Heart right ventricle (tissue), 16 donors: ENCODE measurements at places on chromosomes 6 and 20. TPM values are rescaled to one million over a fixed set of nuclear protein-coding genes. Genes with fewer than 3 reads are reported as not detected.
A peak's percentile ranks its signal among the peaks of the same experiment; 100 is the strongest.

BPI gene
- 0.21 TPM for total RNA-seq

MATN4 gene
- 0.28 TPM for total RNA-seq

CNR1 gene
- 0.35 TPM for total RNA-seq

DCDC2 gene
- not detected for total RNA-seq

CBFA2T2 gene
- 11.4 TPM for total RNA-seq

FAM135A gene
- total RNA-seq: 17.3 TPM

ESF1 gene
- 16.3 TPM for total RNA-seq

DNA sequence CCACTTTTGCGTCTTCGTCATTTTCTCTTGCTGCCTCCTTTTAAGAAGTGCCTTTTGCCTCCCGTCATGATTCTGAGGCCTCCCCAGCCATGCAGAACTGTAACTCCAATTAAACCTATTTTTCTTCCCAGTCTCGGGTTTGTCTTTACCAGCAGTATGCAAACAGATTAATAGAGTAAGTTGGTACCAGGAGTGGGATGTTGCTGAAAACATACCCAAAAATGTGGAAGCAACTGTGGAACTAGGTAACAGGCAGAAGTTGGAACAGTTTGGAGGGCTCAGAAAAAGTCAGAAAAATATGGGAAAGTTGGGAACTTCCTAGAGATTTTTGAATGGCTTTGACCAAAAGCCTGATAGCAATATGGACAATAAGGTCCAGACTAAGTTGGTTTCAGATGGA, 309.2 kb downstream of the MEI4 start:
- no peaks in the 10 kb centered on the region for H3K4me1 ChIP-seq
- H3K36me3 ChIP-seq: no peaks in the 10 kb centered on the region
- DNase-seq: no peak

- H3K27ac ChIP-seq: peak overlapping the region; percentile 68
- DNase-seq: no peak
- peaks cover 37% of the 10 kb centered on the region for H3K4me1 ChIP-seq
Observed at GRCh38 chr20:6703656-6704055, 63.8 kb upstream of the BMP2 start.

GRCh38 chr20:2400290-2400689, 19.6 kb downstream of the TGM6 start:
- H3K36me3 ChIP-seq: no peaks in the 10 kb centered on the region
- H3K27ac ChIP-seq: no peak overlapping the region
- no peak overlapping the region for H3K4me3 ChIP-seq
- no peaks in the 10 kb centered on the region for H3K4me1 ChIP-seq

DNA sequence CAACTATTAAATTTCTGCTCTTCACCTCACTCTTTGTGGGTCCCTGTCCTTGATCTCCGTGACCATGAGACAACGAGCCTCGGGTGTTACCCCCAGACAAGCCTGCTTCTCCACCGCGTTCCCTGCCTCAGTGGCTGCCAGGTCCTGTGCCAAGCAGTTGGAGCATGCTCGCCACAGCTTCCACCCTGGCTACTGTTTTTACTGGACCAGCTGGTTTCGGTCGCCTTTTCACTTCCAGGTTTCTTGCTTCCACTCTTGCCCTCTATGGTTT, 5.6 kb downstream of the TP53RK start:
- DNase-seq: no peak
- H3K27ac ChIP-seq: no peak overlapping the region
- peaks cover 24% of the 10 kb centered on the region for H3K36me3 ChIP-seq
- H3K27me3 ChIP-seq: no peaks in the 10 kb centered on the region
- peaks cover 31% of the 10 kb centered on the region for H3K4me1 ChIP-seq
- peak overlapping the region; percentile 43 for H3K4me3 ChIP-seq

- H3K27ac ChIP-seq: no peak overlapping the region
- no peaks in the 10 kb centered on the region for H3K36me3 ChIP-seq
- DNase-seq: peak; percentile 11
- H3K27me3 ChIP-seq: no peaks in the 10 kb centered on the region
Observed at GRCh38 chr6:47737406-47737805, 39.0 kb downstream of the ADGRF4 start.

- H3K27ac ChIP-seq: no peak overlapping the region
- H3K4me1 ChIP-seq: no peaks in the 10 kb centered on the region
- no peaks in the 10 kb centered on the region for H3K36me3 ChIP-seq
- DNase-seq: no peak
- H3K27me3 ChIP-seq: no peaks in the 10 kb centered on the region
Observed at GRCh38 chr6:7515363-7515762, 26.1 kb upstream of the DSP start.

- H3K4me3 ChIP-seq: no peak overlapping the region
- H3K27ac ChIP-seq: peak overlapping the region; percentile 68
- H3K36me3 ChIP-seq: no peaks in the 10 kb centered on the region
- DNase-seq: peak; percentile 69
- peaks cover 50% of the 10 kb centered on the region for H3K4me1 ChIP-seq
Observed at GRCh38 chr20:23180451-23180921, 94.4 kb upstream of the CD93 start.

- DNase-seq: no peak
- H3K27ac ChIP-seq: no peak overlapping the region
- H3K4me1 ChIP-seq: no peaks in the 10 kb centered on the region
- no peak overlapping the region for H3K4me3 ChIP-seq
- H3K36me3 ChIP-seq: peaks cover 3% of the 10 kb centered on the region
- no peaks in the 10 kb centered on the region for H3K27me3 ChIP-seq
Observed at GRCh38 chr20:58342104-58342945, 32.8 kb downstream of the RAB22A start.

- H3K27ac ChIP-seq: no peak overlapping the region
- no peak overlapping the region for H3K4me3 ChIP-seq
- no peaks in the 10 kb centered on the region for H3K36me3 ChIP-seq
- DNase-seq: no peak
- peaks cover 31% of the 10 kb centered on the region for H3K4me1 ChIP-seq
Observed at GRCh38 chr20:4090756-4091489, 75.6 kb upstream of the RNF24 start.

GRCh38 chr6:11766043-11766442, 12.6 kb downstream of the ADTRP start:
- H3K36me3 ChIP-seq: no peaks in the 10 kb centered on the region
- H3K27me3 ChIP-seq: no peaks in the 10 kb centered on the region
- H3K27ac ChIP-seq: no peak overlapping the region
- DNase-seq: no peak

- H3K27me3 ChIP-seq: no peaks in the 10 kb centered on the region
- no peak overlapping the region for H3K4me3 ChIP-seq
- H3K36me3 ChIP-seq: no peaks in the 10 kb centered on the region
- H3K4me1 ChIP-seq: peaks cover 6% of the 10 kb centered on the region
Observed at GRCh38 chr20:1472556-1473245, 6.1 kb upstream of the NSFL1C start.

DNA sequence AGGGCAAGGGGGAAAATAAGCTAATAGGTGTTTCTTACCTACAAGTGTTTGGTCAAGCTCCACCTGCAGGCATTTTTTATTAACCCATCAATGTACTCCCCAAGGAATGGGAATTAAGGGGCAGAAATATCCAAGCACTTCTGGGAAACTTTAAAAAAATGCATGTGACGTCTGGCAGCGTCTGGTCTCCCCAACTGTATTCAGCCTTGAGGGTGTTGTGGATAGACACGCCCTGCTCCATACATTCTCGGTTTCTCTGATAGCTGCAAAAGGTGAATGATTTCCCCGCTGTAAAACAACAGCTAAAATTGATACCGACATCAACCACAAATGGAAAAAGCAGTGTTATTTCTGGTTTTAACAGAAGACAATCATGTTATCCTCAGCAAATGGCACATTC, 2.5 kb upstream of the FOXQ1 start:
- no peaks in the 10 kb centered on the region for H3K36me3 ChIP-seq
- H3K4me3 ChIP-seq: no peak overlapping the region
- no peak overlapping the region for H3K27ac ChIP-seq

DNA sequence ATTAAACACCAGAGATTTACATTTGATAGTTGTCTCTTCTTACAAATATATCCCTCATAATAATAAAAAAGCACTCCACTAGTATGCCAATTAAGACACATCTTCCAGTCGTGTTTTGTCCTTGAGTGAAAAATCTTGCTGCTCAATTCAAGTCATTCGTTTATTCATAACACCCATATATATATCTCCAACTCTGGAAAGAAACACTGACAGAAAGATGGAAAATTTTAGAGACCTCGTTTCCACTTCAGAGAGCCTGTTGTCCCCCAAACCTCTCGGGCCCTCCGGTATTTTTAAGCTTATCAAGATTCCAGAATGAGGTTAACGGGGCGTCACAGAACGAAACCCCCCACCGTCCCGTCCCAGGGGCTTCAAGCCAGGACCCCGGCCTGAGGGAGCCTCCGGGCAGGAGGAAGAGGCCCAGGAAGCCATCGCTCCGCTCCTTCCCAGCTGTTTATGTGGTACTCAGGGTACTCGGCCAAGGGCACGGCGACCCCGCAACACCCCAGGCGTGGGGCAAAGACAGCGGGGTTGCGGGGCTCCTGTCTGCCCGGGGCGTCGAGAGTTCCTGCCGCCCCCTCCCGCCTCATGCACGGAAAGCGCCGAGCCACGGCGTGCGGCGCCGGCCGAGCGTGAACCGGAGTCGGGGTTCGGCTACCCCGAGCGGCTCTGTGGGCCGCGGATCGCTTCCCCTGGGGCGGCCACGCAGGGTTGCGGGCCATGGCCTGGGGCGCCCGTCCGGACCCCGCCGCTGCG, 623 bp upstream of the SNX9 start:
- peak overlapping the region; percentile 94 for H3K27ac ChIP-seq
- peak; percentile 39 for DNase-seq
- peaks cover 13% of the 10 kb centered on the region for H3K4me1 ChIP-seq
- H3K4me3 ChIP-seq: peak overlapping the region; percentile 91

GRCh38 chr6:34791701-34792604, at the start of gene BLTP3A:
BLTP3A (plus strand) TSS chr6:34792083; CDS start chr6:34792251, 168 bp downstream.
- peak within 1 kb of the TSS; percentile 99 for H3K4me3 ChIP-seq
- H3K36me3 ChIP-seq: no peaks in the 10 kb centered on the region
- no peaks in the 10 kb centered on the region for H3K27me3 ChIP-seq
- DNase-seq: peak; percentile 65
- H3K4me1 ChIP-seq: peaks cover 32% of the 10 kb centered on the region
- peak within 1 kb of the TSS; percentile 82 for H3K27ac ChIP-seq

- DNase-seq: no peak
- H3K27me3 ChIP-seq: no peaks in the 10 kb centered on the region
- no peak overlapping the region for H3K4me3 ChIP-seq
- no peaks in the 10 kb centered on the region for H3K36me3 ChIP-seq
- no peaks in the 10 kb centered on the region for H3K4me1 ChIP-seq
Observed at GRCh38 chr20:6178537-6178936, 55.7 kb upstream of the FERMT1 start.

- no peak overlapping the region for H3K27ac ChIP-seq
- no peaks in the 10 kb centered on the region for H3K4me1 ChIP-seq
- no peaks in the 10 kb centered on the region for H3K27me3 ChIP-seq
- no peaks in the 10 kb centered on the region for H3K36me3 ChIP-seq
Observed at GRCh38 chr6:11058406-11058805, 14.3 kb upstream of the ELOVL2 start.

- peaks cover 58% of the 10 kb centered on the region for H3K4me1 ChIP-seq
- peaks cover 12% of the 10 kb centered on the region for H3K27me3 ChIP-seq
- no peak overlapping the region for H3K4me3 ChIP-seq
- DNase-seq: no peak
- H3K27ac ChIP-seq: no peak overlapping the region
Observed at GRCh38 chr20:17871181-17871580, 97.4 kb downstream of the SNX5 start.

- no peak for DNase-seq
- H3K4me1 ChIP-seq: no peaks in the 10 kb centered on the region
- H3K36me3 ChIP-seq: no peaks in the 10 kb centered on the region
- H3K27ac ChIP-seq: no peak overlapping the region
Observed at GRCh38 chr6:8113131-8113654, 10.8 kb upstream of the EEF1E1 start.

GRCh38 chr6:110329348-110329713, 28.8 kb downstream of the METTL24 start:
- no peaks in the 10 kb centered on the region for H3K36me3 ChIP-seq
- peak overlapping the region; percentile 4 for H3K4me3 ChIP-seq
- no peaks in the 10 kb centered on the region for H3K27me3 ChIP-seq
- H3K27ac ChIP-seq: no peak overlapping the region
- no peaks in the 10 kb centered on the region for H3K4me1 ChIP-seq

DNA sequence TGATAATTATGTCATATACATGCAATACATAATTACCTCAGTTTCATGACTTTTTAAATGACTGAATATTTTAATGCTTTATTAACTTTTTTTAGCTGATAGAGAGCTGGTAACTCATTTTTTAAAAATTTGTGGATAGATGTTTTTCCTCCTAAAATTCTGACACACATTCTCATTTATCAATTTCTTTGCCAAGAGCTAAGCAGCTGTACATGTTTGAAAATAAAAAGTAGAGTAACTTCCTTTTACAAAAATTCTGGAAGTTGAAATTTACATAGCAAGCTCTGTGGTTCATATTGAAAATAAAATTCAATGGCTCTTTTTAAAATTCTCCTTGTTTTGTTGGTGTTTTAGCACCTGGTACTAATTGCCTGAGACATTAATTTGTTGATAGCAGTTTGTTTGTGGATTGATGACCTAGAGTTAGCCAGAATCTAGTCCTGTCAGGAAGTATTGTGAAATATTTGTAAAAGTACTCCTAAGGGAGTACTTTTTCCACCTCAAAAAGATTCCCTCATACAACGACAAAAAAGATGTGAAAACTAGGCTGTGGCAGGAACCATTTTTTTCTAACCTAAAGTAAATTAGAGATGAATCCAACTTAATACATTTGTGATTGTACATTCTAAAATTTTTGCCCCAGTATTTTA, 621.8 kb downstream of the BCKDHB start:
- no peak overlapping the region for H3K27ac ChIP-seq
- H3K4me3 ChIP-seq: no peak overlapping the region
- no peaks in the 10 kb centered on the region for H3K27me3 ChIP-seq
- DNase-seq: no peak

DNA sequence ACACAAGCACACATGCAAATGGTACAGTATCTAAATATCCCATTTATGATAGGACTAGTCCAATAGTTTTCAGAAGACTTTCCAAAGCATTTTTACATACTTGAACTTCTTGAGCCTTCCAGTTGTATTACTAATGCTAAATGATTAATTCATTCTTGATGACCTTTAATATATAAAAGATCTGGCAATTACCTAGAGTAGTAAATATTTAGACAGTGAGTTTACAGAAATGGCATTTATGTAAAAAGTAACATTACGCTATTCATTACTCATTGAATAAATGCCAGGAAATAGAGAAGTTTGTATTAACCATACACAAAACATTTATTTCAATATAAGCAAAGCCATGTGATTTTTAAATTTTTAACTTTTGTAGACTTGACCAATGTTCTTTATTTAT, 158.8 kb downstream of the DST start:
- no peaks in the 10 kb centered on the region for H3K27me3 ChIP-seq
- DNase-seq: no peak
- no peaks in the 10 kb centered on the region for H3K36me3 ChIP-seq

GRCh38 chr20:21324126-21324525, 21.0 kb downstream of the XRN2 start:
- no peak for DNase-seq
- H3K27ac ChIP-seq: no peak overlapping the region
- H3K27me3 ChIP-seq: no peaks in the 10 kb centered on the region
- H3K4me3 ChIP-seq: no peak overlapping the region
- peaks cover 47% of the 10 kb centered on the region for H3K4me1 ChIP-seq
- no peaks in the 10 kb centered on the region for H3K36me3 ChIP-seq

GRCh38 chr20:40639132-40639531, 49.9 kb downstream of the MAFB start:
- H3K36me3 ChIP-seq: no peaks in the 10 kb centered on the region
- H3K4me1 ChIP-seq: no peaks in the 10 kb centered on the region
- no peak overlapping the region for H3K27ac ChIP-seq
- peaks cover 2% of the 10 kb centered on the region for H3K27me3 ChIP-seq
- no peak for DNase-seq

GRCh38 chr6:19538096-19538495, 299.1 kb upstream of the ID4 start:
- no peak overlapping the region for H3K4me3 ChIP-seq
- no peak for DNase-seq
- H3K27ac ChIP-seq: no peak overlapping the region
- no peaks in the 10 kb centered on the region for H3K4me1 ChIP-seq
- no peaks in the 10 kb centered on the region for H3K36me3 ChIP-seq
